ENCODE measurements at places on chromosomes 7 and 10.
A peak's percentile ranks its signal among the peaks of the same experiment; 100 is the strongest.

- DNase-seq, result no peak
Observed at GRCh38 chr7:101340379-101340778, 18.8 kb upstream of the IFT22 start.

- DNase-seq, result peak; percentile 56
Observed at GRCh38 chr10:121942749-121943416, 15.1 kb upstream of the ATE1 start.

DNA sequence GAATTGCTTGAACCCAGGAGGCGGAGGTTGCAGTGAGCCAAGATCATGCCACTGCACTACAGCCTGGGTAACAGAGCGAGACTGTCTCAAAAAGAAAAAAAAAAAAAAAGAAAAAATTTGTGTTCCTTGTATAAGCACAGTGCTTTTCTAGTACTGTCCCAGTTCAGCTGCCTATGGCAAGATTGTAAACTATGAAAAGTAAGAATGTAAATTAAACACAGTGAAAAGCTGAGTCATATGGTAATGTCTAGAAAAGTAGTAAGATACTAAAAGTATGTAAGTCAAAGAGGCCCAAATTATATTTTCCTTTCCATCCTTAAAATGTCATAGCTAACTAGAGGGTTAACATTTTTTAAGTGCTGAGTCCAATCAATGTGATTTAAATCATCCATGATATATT, 42.8 kb downstream of the RBM20 start:
- no peak for DNase-seq

GRCh38 chr10:21501731-21502347, 23.6 kb downstream of the SKIDA1 start:
- DNase-seq, result no peak

DNA sequence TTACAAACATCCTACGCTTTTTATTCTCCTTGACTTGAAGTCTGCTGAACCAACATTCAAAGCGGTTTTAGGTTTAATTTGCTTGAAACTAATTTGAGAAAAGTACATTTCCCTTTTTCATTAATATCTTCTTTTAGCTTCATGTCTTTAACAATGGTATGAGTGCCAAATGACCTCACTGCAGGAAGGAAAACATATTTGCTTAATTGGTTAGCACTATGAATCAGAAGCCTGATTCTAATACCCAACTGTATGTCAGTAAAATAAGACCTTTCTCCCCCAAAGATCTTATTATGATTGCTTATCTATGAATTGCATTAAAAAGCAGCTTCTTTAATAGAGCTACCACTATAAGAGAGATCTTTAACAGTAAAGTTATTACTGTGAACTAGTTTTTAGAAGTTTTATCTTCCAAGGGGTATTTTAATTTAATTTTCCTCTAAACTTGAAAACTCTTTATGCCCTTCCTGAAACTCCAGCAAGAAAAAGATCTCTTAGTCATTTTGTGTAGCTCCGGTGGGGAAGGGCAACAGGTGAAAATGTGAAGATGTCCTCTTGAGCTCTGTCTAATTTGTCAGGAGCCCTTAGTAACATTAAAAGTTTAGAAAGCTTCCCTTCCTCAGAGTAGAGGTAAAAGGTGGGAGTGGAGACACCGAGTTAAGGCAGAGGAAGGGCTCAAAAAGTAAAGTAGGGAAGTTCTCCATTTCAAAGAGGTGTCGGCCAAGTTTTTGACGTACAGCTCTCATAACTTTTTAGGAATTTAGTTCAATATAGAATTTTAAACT, 6.1 kb downstream of the COL1A2 start:
- DNase-seq, result no peak

DNA sequence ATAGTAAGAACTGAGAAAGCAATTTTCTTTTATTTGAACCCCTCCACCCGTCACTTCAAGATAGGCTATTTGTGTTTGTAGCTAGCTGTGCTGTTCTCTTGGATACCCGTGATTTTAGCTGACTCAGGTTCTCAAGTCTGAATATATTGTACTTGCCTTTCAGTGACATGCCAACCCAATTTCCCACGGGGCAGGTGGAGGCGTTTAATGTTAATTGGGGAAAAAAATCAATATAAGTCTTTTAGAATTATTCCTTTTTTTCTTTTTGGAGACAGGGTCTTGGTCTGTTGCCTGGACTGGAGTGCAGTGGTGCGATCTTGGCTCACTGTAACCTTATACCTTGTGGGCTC, 36.4 kb downstream of the ZRANB1 start:
- no peak for DNase-seq

DNA sequence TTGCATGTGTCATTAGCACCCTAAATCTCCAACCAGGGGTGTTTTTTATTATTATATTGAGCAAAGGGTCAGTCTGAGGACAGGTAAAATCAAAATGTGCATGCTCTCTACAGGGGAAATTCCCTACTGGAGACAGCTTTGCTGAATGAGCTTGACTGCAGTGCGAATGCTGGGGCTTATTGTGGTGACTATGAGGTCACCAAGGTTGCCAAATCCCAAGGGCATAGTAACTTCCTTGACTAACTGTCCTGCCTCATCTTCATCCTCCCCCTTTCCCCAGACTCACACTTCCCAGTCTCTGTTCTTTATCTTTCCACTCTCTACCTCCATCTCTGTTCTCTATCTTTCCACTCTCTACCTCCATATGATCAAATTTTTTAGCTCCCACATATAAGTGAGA, 22.9 kb upstream of the AOC1 start:
- no peak for DNase-seq
